ENCODE measurements at places on chromosomes 2 and 18. TPM values are rescaled to one million over a fixed set of nuclear protein-coding genes. Genes with fewer than 3 reads are reported as not detected.

The WDR35 gene
- 2.8 TPM for total RNA-seq

DNA sequence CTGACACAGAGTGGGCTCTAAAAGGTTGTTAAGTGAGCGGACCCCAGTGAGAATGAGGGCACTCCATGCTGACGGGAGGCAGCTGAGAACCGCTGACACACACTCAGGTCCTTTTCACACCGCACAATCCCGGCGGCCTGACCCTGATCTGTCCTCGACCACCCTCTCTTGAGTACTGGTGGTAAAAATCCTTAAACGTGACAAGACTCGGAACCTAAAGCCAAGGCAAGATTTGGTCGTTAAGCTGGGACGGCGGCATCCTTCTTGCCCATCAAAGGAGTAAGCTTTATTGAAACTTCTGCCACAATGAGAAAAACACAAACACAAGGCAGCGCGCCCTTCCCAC is 569 bp downstream of the TMX3 start:
- DNase-seq: no peak

GRCh38 chr2:118618279-118618678 is 229.2 kb downstream of the EN1 start:
- DNase-seq: no peak

GRCh38 chr2:218002845-218003180 is at the start of gene TNS1:
Gene TNS1, minus strand, starts transcription at chr2:218002995. Its CDS starts 123 bp downstream, at chr2:218002872.
- DNase-seq: peak; percentile 80

DNA sequence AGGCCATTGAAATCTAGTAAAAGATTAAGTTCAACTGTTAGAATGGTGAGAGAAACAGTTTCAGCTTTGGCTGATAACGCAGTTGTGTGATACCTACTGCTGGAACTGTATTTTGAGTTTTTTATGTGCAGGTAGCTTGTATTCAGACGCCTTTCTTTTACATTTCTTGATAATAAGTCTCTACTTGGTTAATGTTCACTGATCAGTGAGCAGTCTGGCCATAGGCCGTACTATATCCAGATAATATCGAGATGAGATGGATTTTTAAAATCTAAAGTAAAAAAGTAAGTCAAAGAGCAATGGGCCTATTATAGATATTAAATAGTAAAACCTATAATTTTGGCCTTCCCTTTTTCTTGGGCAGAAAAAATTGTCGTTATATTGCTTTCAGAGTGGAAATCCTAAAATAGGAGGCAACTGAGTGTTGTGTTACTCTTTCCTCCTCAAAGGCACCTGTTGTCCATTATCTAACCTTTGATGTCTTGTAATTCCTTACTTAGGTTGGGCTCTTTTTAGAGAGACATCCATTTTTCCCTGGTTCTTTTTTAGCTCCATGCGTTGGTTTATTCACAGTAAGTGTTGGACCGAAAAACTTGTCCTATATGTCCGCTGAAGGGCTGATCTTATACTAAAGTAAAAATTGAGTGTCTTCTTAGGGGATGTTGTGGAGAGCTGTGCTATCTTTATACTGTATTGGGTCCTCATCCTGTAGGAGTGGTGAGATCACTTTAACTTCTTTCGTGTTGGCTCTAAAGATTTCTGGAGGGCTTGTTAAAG is 1.7 kb downstream of the EML4 start:
- no peak for DNase-seq

DNA sequence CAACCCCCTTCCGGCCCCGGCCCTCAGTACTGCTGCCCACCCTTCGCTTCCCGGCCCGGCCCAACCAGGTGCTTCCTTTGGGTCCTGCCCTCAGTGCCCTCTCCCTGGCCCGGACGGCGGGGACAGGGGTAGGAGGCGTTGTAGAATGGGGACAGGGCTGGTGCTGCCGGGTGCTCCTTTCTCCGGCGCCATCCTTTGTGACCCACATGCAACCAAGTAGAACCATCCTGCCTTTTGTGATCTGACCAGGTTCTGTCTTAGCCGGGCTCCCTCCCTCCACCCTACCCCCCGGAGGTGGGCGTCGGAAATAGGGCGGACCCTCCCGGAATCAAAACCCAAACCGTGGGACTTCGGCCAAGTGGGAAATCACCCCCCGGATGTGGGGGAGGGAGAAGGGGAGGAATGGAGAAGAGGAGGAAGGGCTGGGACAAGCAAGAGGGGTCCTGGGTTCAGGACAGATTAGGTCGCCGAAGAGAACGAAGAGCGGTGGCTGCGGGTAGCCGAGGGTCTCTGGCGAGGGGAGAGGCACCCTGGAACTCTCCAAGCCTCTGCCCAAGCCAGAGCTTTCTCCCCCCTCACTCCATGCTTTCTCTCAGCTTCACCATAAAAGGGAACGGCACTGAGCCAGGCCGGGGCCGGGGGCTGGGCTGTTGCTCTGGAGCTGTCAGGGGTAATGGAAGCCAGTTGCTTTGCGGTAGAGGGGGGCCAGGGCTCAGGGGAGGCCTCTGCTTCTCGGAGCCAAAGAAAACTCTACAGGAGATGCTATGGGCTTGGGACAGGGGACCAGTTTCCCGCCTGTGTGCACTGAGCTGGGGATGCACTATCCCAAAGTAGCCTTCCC is 756 bp upstream of the OST4 start:
- no peak for DNase-seq

DNA sequence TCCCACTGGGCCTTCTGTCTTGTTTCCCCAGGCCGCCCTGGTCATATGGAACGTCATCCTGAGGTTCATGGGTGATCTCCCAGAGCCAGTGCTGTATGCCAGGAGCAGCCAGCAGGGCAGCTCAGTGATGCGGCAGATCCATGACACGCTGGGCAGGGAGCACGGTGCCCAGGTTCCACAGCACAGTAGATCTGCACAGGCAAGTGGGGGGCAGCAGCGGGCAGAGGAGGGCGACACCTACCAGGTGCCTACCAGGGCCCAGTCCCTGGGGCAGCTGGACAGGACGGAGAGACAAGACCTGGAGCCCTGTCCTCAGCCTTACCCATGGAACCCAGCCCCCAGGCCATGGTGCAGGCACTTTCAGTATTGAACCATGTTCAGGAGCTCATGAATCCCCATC is 36.1 kb upstream of the GPR17 start:
- DNase-seq: no peak

DNA sequence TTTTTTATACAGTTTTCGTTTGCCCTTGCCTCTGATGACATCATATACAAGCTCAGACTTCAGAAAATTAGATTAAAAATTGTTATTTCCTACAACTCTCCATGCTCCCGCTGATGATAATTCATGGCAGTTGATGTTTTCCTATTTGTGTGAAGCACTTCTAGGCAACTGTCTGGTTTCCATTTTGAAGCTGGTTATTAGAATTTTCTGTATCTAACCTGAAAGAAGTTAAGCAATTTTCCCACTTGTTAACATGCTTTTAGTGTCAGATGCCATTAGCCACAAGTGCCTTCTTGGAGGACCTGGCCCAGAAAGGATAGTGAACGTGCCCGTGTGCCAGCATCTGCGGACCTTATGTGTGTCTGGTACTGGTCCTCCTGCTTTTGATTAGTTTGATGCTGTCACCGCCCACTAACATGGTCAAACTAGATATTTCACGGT is 347.6 kb upstream of the RAB12 start:
- no peak for DNase-seq

- no peak for DNase-seq
Measured at GRCh38 chr18:39491408-39491807, 1925.8 kb upstream of the CELF4 start.

The GRP gene
- 0.75 TPM for total RNA-seq

DNA sequence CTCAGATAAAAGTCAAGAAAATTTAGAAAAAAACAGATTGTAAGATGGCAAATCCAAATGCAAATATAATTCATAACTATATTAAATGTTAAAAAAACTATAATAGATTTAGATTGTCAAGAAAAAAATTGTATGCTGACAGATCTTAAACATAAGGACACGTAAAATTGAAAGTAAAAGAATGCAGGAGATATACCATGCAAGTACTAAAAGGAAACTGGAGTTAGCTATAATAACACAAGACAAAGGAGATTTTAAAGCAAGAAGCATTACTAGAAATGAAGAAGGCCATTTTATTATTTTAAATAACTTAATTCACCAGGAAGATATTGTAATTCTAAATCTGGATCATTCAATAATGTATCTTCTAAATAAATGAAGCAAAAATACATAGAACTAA is 48.3 kb downstream of the TTC21B start:
- no peak for DNase-seq

The MOB1A gene
- total RNA-seq: 18.7 TPM

The CRYGD gene
- not detected for total RNA-seq

The TTR gene
- total RNA-seq: 951 TPM

- no peak for DNase-seq
Measured at GRCh38 chr2:236805800-236806531, 236.3 kb downstream of the ACKR3 start.

GRCh38 chr18:71443706-71444480 is 1100.2 kb downstream of the CBLN2 start:
- DNase-seq: no peak

The SH3RF3 gene
- total RNA-seq: 1.1 TPM

The LRRTM1 gene
- not detected for total RNA-seq
